ENCODE measurements at places on chromosomes 6 and 20.

- DNase-seq, result no peak
Observed at GRCh38 chr20:36113566-36114250, 40.8 kb upstream of the EPB41L1 start.

GRCh38 chr20:22070610-22071058 is 365.2 kb downstream of the PAX1 start:
- DNase-seq, result no peak

GRCh38 chr6:12014027-12014872 is 2.1 kb downstream of the HIVEP1 start:
- DNase-seq, result no peak

DNA sequence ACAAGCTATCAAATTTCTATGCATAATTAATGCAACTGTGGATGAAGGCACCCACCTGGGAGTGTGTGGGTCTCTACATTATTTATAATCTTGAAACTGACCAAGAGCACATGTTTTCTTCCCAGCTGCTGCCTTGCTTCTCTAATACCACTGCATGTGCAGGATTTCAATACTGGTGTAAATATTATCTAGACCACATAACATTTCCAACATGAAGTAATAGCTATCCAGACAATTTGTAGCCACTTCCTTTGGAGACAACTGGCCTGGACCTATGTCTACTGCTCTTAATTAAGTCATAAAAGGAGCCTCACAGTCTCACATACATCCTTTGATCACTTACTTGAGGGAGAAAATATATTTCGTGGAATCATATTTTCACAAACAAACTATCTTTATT is 180.7 kb downstream of the HIVEP2 start:
- no peak for DNase-seq

DNA sequence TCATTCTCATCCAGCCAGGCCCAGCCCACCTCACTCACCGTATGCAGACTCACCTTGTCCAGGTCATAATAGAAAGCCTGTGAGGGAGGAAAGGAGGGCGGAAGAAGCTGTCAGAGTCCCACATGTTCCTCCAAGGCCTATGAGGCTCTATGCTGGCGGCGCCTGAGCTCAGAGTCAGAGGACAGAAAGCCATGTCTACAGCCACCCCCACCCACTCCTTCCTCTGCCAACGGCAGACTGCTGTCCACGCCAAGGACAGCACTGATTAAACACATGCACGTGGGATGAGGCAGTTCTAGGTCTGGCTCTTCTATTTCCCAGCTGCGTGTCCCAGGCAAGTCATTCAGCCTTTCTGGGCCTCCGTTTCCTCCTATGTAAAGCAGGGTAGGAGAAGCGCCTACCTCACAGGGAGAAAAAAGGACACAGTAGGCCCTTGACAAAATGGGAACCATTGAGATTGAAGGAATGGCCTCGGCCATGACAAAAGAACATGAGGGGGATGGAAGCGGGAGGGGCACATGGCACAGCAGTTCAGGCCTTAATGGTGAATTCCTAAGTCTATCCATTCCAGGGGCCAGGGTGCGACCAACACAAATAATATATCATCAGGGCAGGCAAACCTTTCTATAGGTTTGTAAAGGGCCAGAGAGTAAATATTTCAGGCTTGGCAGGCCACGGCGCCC is 80.1 kb downstream of the RIPOR3 start:
- DNase-seq, result no peak

DNA sequence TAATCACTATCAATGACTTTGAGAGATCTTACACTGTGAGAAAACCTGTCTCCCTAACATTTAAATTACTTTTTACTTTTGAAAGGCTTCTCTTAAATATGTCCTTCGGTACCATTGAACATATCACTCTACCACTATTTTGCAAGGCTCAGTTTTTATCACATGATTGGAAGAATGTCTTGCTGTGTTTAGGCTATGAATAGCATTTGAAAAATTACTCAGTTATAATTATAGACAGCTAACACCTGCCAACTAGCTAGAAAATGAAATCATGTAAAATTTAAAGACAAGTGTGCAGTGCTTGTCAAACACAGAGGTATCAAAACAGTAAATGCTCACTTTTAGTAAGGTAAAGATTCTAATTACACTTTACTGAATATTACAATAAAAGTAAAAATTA is 11.0 kb downstream of the SESN1 start:
- DNase-seq, result no peak

DNA sequence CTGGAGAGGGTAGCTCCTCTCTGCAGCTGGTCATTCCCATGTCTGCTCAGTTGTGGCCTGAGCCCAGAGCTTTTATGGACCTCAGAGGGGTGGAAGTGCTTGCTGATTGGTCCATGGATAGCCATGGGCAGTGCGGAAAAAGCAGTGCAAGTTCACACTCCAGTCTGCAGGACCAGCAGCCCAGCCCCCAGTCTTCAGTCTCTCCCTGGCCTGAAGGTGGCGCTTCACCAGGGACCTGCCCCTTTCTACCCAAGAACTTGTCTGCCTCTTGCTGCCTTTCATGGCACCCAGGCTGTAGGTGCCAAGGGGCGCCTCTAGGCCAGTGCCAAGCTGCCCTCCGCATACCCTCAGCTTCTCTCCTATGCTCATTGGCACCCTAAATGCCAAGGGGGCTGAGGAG is 91.0 kb downstream of the TBXT start:
- DNase-seq, result no peak

- no peak for DNase-seq
Observed at GRCh38 chr6:112946051-112946450, 598.9 kb downstream of the RFPL4B start.

- no peak for DNase-seq
Observed at GRCh38 chr6:154632119-154632518, 101.1 kb upstream of the SCAF8 start.

DNA sequence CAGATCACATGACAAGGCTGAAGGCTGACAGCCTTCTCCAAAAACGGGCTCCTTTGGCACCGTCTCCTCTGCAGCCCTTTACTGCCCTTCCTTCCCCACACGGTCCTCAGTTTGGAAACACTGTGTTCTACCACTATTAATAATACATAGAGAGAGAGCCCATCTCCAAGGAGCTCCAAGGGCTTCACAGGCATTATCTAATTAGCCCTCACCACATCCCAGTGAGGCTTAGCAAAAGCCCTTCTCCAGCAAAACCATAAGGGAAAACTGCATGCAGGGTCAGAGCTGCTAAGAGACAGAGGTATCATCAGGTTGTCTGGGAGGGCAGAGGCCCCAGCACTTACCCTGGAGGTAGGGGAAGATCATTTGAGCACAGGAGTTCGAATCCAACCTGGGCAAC is 169.3 kb upstream of the JARID2 start:
- DNase-seq, result no peak

DNA sequence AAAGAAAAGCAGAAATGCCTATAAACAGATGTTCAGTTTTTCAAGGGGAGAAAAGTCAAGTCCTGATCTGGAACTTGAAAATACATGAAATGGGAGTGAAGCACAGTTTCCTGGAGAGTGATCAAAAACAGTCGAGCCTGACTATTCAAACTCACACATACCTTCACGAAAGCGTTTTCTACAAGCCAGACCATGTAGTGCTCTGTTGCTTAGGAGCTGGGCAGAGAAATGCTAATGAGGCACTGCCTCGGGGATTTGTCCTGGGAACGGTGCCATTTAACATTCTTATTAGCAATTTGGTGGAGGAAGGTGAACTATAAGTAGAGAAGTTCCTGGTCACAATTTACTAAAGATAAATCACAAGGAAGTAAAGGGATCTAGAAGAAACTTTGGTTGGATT is 5.9 kb downstream of the NHSL1 start:
- peak; percentile 36 for DNase-seq

DNA sequence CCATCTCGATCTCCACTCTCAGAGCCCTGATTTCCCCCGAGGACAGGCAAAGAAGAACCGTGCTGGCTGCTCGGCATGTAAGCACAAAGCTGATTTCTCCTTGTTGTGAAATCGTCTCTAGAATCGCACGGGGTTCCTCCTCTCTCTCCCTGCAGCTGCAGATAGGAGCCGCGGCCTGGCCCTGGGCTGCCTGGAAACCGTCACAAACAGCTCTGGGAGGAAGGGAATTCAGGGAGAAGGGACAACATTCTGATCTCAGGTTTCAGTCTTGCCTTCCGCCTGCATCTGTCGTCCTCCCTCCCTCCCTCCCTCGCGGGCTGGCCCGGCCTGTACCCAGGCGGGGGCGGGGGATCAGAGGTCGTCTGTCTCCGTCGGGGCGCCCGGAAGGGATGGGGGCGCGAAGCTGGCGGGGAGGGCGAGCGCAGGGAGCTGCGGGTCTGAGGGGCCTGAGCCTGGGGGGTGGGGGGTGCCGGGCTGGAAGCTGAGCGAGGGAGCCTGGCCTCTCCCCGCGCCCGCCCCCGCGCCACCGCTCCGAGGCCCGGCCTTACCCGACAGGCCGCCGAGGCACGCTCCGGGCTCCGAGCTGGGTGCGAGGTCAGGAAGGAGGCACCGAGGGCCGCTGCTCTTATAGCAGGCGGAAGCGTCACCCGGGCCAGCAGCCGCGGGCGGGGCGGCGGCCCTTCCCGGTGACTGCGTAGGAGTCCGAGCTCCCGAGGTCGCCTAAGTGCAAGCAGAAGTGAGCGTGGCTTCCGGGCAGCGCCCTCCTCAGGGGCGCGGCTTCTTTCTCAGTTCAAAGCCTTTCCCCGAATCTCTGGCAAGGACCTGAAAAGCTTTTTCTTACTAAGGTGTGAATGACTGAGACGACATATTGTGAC is at the start of gene SERPINB1:
TSS of gene SERPINB1 (minus strand) at position 600 of the 875 bp plus-strand sequence. CDS start 1,277 bp downstream, outside the sequence.
- peak; percentile 88 for DNase-seq

DNA sequence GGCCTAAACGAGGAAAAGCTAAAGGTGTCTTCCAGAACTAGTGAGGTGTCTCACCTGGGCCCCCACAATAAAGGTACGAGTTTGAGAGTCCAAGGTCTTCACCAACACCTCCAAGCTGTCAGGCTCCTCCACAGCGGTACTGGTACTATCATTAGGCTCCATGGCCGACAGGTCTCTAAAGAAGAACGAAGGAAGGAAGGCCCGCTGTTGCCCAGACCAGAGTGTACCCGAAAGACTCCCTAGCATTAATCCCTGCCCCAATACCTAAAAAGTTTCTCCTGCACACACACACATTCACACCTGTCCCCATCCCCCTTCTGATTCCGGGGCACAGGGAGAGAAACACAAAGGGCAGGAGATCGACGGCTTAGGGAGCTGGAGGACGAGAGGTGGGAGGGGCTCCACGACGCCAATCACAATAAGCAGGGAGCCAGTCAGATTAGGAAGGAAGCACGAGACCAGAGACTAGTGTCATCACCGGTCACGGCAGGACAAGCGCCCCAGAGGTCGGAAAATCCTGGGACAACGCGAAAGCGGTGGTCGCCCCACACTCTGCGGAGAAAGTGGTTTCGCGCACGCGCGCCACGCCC is 764 bp downstream of the BAG6 start:
- peak; percentile 60 for DNase-seq

GRCh38 chr6:156555116-156555515 is 222.1 kb upstream of the ARID1B start:
- DNase-seq, result no peak

DNA sequence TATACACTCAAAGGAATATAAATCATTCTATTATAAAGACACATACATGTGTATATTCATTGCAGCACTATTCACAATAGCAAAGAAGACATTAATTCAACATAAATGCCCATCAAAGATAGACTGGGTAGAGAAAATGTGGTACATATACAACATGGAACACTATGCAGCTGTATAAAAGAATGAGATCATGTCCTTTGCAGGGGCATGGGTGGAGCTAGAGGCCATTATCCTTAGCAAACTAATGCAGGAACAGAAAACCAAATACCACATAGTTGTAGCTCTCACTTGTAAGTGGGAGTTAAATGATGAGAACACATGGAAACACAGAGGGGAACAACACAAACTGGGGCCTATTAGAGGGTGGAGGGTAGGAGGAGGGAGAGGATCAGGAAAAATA is 121.0 kb upstream of the LOC128125822 start:
- no peak for DNase-seq

DNA sequence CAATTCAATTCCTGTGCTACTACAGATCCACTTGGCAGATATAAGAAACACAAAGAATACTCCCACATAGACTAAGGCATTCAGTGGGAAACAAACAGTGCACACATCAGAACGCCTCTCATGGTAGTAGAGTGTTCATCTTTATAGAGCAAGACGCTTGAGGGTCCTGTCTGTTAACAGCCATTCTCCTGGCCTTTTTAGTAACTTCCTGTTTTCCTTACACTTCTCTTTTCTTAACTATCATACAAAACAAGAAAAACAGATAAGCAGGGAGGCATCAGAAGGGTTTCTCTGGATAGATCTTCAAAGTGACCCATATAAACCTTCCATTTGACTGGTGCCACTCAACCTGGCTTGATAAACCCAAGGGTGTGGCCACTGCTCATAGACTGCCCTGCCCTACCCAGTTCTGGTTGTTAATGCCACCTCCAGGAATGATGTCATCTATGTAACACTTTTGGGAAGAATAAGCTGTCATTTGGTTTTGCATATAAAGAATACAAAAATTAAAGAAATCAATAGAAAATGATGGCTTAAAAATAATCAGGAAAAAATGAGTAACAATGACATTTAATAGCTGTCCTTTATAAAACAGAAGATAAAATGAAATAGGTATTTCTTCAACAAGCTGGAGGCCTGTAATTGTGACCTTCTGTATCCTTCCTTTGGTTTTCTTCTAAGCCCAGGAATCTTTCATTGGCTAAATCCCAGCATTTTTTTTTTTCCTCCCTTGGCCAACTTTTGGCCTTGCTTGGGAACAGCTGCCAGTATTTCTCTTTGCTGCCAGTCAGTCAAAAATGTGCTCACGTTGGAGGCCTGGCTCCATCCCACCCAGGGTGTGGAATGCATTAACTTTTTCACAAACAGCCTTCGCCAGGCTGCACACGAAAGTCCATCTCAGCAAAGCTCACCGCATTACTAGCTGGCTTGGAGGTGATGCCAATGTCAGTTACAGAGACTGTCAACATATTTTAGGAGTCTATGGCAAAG is 103.5 kb downstream of the GJA10 start:
- no peak for DNase-seq
